ENCODE measurements at places on chromosomes 1 and 21.

DNA sequence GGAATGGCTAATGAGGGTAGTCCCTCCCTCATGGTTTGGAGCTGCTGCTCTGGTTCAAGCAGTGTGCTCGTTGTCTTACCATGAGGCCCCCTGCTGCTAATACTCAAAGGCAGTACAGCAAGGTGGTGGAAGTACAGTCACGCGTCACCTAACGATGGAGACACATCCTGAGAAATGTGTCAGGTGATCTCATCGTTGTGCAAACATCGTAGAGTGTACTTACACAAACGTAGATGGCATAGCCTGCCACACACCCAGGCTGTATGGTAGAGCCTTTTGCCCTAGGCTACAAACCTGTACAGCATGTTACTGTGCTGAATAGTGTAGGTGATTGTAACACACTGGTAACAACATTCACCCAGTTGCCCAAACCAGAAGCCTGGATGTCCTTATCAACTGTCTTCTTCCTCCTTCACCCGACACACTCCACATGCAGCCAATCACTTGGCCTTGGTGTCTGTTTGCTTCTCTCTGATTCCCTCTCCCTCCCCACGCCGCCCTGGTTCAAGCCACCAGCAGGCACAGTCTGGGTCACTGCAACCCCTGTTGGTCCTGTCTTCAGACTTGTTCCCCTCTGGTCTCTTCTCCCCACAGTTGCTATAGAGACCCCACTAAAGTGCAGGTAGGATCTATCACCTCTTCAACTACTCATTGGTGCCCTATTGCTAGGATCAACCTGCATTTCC, 6.0 kb upstream of the KCNA2 start:
- no peak for DNase-seq

- no peak for DNase-seq
Measured at GRCh38 chr1:168752171-168752832, 23.3 kb upstream of the DPT start.

GRCh38 chr1:5376538-5377247, 615.5 kb downstream of the NPHP4 start:
- DNase-seq, result no peak

GRCh38 chr1:6249739-6250689, 6.0 kb downstream of the HES3 start:
- no peak for DNase-seq

- DNase-seq, result peak; percentile 6
Measured at GRCh38 chr1:243946946-243947345, 96.9 kb upstream of the AKT3 start.

- DNase-seq, result no peak
Measured at GRCh38 chr1:246032031-246032551, 475.0 kb downstream of the SMYD3 start.

GRCh38 chr1:87805666-87806378, 477.1 kb downstream of the LMO4 start:
- no peak for DNase-seq

DNA sequence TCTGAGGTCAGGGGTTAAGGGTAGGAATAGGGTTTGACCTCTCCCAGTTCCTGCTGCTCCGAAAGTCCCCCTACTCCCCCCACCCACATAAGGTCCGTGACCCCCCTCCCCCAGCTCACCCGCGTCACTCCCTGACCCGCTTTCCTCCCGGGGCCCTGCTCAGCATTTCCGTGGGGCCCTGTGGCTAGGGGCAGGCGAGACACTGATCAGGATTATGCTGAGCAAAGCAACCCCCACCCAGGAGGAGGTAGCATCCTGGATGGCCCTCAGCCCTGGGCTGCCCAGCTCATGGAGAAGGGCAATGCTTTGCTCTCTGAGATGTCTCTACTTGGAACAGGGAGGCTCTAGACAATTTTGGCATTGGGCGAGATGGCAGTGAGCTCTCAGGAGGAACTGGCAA, 3.7 kb downstream of the RORC start:
- DNase-seq, result no peak

- DNase-seq, result no peak
Measured at GRCh38 chr21:16863908-16864307, 648.9 kb upstream of the CXADR start.

GRCh38 chr1:115314765-115315164, 23.3 kb downstream of the NGF start:
- DNase-seq, result no peak

DNA sequence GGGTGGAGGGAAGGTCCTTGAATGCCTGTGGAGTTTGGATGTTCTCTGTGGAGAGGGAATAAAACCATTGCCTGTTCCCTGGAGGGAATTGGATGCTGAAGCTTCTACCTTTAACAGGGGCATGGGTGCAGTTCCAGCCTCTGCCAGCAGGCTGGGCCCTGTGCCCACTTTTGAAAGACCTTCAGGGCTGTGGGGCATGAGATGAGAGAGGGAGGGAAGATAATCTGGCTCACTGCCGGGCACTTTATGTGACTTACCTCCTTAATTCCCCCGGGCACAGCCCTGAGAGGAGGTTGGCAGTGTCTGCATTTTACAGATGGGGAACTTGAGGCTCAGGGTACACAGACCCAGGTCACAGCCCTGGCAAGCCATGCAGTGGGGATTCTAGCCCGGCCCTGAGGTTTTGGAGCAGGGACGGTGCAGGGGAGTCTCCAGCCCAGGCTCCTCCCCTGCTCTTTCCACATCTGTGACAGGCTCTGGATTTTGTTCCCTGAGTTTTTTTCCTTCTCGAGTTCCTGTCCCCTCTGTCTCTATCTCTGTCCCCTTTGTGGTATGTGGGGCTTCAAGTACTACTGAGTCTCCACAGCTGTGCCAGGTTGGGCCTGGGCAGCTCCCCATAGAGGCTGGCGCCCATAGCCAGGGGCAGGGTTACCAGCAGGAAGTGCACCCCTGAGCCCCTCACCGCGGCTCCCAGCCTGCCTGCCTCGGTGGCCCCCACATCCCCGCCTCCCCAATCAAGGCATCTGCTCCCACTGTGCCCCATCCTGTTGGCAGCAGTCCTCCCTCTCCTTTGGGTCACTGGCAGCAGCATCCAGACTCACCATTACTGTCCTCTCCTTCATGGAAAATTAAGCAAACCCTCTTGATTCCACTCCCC, 14.0 kb upstream of the THEMIS2 start:
- DNase-seq, result peak; percentile 80

GRCh38 chr1:156203331-156203730, 9.4 kb downstream of the SLC25A44 start:
- DNase-seq, result no peak

DNA sequence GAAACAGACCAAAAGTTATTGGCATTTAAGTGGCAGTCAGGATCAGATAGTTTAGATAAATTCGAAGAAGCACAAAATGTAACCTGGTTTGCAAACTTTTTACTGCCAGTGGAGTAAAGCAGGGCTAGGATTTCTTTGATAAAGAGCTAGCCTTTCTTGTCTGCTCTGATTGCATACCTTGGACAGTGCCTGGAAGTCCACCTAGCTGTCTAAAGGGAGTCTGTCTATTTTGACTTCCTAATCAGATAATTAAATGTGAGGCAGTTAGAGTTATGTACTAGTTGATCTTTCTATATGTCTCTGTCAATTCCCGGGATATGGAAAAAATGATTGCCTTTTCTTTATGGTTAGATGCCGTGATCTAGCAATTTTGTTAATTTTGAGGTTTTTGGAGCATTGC, 4.1 kb downstream of the GPSM2 start:
- no peak for DNase-seq

DNA sequence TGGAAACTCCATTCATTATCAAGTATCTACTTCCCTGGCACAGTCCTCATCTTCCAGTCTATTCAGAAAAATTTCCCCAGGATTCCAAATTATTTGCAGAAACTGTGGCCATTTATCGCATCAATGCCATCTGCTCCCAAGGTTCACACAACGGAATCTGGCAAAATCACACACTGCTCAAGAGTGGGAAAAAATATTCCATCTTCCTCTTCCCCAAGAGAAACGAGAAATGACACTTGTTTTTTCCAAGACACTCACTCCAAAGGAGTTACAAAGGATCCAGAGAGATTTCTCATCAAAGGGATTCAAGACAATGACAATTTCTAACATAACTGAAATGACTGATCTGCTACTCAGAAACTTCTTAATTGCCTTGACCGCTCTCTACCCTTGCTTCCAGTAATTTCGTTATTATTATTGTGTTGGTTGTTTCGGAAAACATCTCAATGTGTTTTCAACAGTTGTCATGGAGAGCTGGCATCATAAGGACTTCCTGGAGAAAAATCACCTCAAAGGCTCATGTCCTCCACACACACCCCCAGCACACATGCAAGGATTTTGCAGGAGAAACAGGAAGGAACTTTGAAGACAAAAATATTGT, 128.0 kb downstream of the PSMG1 start:
- no peak for DNase-seq

DNA sequence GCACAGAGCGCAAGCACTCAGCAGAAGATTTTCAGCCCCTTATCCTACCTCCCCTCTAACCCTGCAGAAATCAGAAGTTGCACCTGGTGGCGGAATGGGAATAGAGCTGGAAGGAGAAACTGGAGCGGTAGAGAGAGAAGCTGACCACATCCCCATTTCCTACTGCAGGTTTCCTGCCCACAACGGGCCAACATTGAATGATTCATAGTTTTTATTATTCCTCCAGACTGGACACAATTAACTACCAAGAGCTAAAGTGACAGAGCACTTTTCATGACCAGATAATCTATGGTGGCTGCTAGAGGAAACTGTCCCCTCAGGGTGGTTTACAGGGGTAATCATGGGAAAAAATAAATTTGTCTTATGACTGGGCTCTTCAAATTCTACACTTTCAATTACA, 21.3 kb upstream of the LRRC8D start:
- no peak for DNase-seq

DNA sequence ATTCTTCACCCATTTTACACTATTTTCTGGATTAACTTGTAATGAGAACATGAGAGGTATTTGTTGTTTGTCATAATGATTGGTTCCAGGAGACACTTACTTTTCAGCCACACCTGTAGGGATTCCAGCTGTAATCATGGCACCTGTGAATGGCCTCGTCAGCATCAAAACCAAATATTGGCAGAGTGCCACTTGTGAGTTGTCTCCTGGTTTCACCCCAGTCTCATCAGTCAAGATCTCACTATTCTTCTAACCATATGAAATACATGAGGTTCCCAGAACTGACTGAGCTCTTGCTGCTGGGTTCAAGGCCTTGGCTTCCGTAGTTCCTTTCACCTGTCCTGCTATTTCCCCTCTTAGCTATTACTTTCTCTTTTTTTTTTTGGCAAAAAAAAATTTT, 246.6 kb upstream of the ADGRL2 start:
- no peak for DNase-seq

DNA sequence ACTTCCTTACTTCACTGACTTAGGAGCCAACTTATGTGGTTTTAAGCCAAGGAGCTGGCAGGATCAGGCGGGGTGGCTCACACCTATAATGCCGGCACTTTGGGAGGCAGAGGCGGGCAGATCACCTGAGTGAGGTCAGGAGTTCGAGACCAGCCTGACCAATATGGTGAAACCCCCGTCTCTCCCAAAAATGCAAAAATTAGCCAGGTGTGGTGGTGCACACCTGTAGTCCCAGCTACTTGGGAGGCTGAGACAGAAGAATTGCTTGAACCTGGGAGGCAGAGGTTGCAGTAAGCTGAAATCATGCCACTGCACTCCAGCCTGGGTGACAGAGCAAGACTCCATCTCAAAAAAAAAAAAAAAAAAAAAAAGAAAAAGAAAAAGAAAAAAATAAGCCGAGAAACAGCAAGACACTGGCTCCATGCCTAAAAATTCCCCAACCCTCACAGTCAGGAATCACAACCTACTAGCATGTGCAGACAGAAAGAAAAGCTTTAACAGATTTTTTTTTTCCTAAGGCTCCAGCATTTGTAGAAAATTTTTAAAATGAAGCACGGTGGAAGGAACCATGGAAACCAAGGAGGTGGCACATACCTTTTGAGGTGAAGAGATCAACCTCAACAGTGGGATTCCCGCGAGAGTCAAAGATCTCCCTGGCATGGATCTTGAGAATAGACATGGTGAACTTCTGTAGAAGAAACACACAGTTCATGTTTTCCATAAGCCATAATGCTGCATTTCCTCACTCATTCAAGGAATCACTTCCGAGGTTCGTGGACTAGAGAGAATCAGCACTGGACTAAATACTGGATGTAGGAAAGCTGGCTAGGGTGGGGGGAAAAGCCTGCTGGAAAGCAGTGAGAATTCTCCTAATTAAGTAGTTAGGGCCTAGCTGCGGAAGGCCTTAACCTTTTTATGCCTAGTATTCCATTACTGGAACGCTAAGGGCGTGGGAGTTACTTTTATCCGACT, 4.0 kb downstream of the ENO1 start:
- no peak for DNase-seq

- no peak for DNase-seq
Measured at GRCh38 chr1:204319462-204319861, 40.3 kb downstream of the PLEKHA6 start.

GRCh38 chr1:193335806-193336428, 149.5 kb upstream of the B3GALT2 start:
- no peak for DNase-seq

GRCh38 chr1:93847811-93848288, 31.2 kb downstream of the DNTTIP2 start:
- DNase-seq, result peak; percentile 59

DNA sequence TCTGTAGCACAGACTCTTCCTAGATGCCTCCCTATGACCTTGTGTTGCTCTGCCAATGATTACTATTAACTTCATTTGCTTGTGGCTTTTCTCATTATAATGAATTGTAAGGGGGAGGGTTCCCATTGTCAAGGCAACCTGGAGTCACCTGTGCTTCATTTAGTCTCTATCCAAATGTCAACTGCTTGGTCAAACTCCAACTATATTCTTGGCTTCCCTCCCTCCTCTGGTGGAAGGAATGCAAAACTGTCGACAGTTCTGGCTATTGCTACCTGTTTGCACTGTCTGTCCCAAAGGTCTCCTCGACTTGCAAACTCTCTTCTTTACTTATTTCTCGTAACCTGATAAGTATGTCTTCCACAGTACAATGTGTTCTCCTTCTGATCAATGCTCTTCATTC, 100.3 kb downstream of the CACNA1E start:
- DNase-seq, result no peak

DNA sequence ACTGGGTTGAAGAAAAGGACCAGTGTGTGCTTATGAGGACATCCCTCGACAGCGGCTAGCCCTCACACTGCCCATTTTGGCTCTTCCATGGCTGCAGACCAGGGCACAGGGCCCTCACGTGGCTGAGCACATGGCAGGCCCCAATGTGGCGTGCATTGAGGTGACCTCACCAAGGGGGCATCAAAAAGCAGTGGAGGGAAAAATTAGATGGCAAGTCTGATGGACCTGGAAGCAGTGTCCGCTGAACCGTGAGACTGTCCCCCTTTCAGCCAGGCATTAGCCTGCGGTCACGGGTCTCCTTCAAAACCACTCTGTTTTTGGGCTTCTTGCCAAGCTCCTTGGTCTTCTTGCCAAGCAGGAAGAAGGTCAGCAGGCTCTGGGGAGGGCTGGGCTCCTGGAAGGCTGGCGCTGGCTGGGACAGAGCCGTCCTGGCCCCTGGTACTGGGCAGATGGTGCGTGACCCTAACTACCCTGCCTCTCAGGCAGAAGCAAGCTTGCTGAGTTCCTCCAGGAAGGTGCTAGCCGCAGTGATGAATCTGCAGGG, 30.8 kb downstream of the TRIM67 start:
- no peak for DNase-seq

GRCh38 chr1:63909526-63909925, 135.7 kb downstream of the ROR1 start:
- DNase-seq, result no peak

GRCh38 chr1:100882698-100883097, 11.9 kb downstream of the EXTL2 start:
- no peak for DNase-seq

Measured in activated CD4-positive, alpha-beta T cell treated with anti-CD3 and anti-CD28 coated beads, Interleukin-2, Interleukin-4, amounts not matched to agents 100 ng/mL and 50 ng/mL, durations not matched to agents 16 hours and 8 hours (primary cell).